Activated CD4-positive, alpha-beta T cell treated with anti-CD3 and anti-CD28 coated beads for 24 hours (primary cell): ENCODE measurements at places on chromosomes 1 and 21.

- no peak for DNase-seq
Observed at GRCh38 chr21:22728091-22728490, 1729.9 kb downstream of the NCAM2 start.

GRCh38 chr1:160354388-160354985 lies 11.3 kb downstream of the NCSTN start:
- DNase-seq = no peak

- DNase-seq = no peak
Observed at GRCh38 chr1:21704145-21704544, 35.0 kb upstream of the RAP1GAP start.

GRCh38 chr1:57272150-57272549 lies 151.7 kb downstream of the DAB1 start:
- no peak for DNase-seq

- DNase-seq = no peak
Observed at GRCh38 chr21:38833117-38833516, 27.4 kb downstream of the ETS2 start.

DNA sequence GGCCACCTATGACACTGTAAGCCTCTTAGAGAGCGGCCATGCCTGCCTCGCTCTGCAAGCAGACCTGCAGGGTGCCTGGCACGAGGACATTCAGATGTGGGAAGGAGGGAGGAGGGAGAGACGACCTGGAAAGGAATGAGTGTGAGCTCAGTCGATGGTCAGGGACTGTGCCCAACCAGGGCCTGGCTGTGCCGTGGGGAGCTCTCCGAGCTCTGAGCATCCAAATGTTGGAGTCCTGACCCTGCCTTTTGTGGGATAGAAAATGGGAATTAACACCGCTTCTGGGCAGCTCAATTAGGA lies 7.3 kb downstream of the CSTB start:
- no peak for DNase-seq

GRCh38 chr1:153494976-153495535 lies 34.6 kb upstream of the S100A7 start:
- DNase-seq = peak; percentile 82

DNA sequence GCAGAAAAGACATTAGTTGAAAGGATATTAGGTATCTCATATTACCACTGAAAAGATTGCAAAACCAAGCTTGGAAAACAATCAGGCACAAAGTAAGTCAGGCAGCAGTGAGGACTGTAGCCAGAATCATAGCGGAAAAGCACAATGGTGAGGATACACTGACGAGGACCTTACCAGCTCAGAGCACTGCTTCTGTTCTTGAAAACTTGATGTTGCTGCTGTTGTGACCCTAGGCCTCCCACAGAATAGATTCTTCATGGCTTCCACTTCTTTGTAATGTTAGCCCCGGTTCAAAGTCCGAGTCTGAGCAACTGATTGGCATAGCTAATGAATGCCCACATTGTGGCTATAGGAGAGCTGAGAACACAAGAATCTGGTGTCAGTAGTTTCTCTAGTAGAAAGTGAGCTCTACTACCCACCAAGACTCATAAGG lies 45.2 kb upstream of the LRRC8C start:
- DNase-seq = no peak

- no peak for DNase-seq
Observed at GRCh38 chr1:116377541-116378529, 4.8 kb downstream of the ATP1A1 start.

DNA sequence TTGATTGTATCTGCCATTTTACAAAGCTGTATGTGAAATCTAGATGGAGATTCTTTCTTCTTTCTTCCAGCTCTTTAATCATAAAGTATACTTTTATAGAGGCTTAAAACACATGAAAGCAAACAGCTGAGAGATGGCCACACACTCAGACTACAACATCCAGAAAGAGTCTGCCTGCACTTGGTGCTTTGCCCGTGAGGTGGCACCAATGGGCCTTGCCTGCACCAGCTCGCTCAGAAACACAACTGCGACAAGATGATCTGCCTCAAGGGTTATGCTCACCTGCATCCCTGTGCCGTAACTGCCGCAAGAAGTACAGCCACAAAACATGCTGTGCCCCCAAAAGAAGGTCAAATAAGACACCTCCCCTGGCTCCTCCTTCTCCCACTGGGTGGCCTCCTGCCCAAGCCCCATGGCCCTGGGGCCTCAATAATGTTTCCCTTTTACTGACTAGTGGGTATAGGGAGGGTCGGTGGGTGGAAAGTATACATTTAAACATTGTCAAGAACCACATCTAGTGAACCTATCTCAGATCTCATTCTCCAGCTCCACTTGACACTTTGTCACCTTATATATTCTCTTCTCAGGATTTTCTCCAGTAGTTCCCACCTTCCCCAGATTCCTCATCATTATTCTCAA lies 66.7 kb upstream of the ANGPTL3 start:
- no peak for DNase-seq

DNA sequence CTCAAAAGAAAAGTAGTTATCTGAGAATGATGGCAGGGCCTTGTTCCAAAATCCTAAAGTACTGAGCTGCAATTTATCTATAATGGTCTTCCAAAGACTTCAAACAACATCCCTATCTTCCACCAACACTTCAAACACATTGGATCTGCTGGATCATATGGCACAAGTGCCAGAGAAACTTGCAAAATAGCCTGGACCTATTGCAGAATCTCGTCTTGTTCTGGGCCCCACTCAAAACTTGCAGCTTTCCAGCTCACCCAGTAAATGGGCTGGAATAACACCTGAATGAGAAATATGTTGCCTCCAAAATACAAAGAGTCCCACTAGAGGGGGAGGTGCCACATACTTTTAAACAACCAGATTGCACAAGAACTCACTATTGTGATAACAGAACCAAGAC lies 44.0 kb upstream of the PKN2 start:
- DNase-seq = no peak

- DNase-seq = no peak
Observed at GRCh38 chr1:117147341-117147831, 25.8 kb upstream of the TRIM45 start.

DNA sequence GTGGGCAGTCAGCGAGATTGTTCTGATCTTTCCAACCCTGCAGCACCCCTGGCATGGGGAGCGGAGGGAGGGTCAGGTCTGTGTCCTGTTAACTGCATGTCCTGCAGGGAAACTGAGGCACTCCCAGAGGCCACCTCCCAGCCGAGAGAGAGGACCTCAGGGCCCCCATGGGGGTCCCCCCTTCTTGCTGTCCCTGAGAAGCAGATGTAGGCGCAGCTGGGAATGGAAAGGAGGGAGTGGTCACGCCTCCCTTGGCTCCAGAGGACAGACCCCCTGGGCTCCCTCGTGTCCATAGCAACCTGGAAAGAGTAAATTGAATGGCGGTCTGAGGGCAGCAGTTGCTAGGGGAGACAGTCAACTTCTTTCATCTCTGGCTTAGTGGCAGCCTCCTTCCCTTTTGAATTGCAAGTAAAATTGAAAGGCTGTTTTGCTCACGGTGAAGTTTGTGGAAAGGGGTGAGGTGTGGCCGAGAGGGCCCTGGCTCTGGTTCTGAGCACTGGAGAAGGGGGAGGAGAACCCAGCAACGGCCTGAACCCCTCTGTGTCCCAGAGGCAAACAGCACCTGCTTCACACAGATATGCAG lies 4.9 kb downstream of the CROCC start:
- DNase-seq = no peak

- peak; percentile 65 for DNase-seq
Observed at GRCh38 chr1:9721606-9722377, 70.3 kb downstream of the PIK3CD start.

- DNase-seq = no peak
Observed at GRCh38 chr1:247561711-247562110, 12.8 kb downstream of the GCSAML start.

DNA sequence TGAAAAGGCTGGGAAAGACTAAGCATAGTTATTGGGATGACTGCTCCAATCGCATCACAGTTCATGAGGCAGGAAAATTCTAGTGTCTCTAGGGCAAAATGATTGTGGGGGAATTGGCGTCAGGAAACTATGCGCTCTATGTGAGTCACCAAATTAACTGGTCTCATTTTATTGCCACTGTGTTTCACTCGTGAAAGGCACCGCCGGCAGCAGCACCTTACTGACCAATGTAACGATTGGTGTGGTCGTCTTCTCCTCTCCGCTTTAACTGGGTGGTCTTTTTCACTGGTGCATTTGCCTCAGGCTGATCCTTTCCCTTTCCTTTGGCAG lies 83.5 kb downstream of the SPAG17 start:
- DNase-seq = no peak

GRCh38 chr1:72462186-72462905 lies 180.0 kb upstream of the NEGR1 start:
- DNase-seq = no peak

- DNase-seq = no peak
Observed at GRCh38 chr1:199089393-199090122, 450.7 kb downstream of the PTPRC start.

DNA sequence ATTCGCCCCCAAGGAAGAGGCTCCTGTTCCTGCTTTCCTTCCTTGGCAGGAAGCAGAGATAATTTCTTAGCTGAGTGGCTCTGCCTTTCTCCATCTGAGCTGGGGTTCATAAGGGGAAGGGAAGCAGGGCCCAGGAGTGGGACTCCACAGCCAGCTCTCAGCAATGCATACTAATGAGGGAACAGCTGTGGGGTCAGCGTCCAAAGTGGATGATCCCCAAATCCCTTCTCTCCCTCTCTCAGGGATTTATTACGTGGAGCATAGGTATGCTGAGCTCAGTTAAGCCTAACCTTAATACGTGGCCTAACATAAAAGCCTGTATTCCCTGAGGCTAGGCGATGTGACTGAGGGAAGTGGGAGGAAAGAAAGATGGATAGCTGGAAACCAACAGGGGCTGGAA lies 87.3 kb upstream of the CTTNBP2NL start:
- no peak for DNase-seq

DNA sequence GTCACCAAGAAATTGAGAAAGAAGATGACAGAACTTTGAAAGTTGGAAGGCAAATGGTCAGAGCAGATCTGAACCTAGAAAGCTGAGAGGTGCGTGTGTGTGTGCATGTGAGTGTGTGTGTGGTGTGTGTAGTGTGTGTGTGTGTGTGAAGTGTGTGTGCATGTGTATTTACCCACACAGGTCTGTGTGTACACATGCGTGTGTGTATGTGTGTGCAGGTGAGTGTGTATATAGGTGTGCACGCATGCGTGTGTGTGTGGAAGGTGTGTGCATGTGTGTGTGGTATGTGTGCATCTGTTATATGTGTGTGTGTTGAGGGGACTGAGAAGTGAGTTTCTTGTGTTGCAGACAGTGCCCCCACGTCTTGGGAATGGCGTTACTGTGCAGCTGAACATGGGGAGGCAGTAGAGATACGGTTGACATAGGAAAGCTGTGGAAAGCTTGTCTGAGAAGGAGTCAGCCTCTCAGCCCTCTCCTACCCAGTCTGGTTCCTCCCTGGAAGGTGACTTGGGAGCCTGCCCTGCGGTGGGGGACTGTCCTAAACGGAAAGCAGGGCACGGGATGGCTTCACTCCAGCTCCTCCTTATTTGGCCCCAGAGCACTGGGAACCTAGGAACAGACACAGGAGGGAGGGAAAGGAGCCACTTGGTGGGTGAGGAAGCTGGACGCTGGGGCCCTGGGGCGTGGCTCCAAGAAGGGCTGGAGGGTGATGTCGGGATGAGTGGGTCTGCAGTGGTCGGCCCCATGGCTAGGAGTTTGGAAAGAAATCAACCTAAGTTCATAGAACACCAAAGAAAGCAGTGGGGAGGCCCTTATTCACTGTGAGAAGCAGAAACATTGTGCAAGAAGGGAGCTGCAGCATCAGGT lies 97.2 kb downstream of the PCBP3 start:
- no peak for DNase-seq

- no peak for DNase-seq
Observed at GRCh38 chr21:39126486-39126806, 56.8 kb downstream of the PSMG1 start.

DNA sequence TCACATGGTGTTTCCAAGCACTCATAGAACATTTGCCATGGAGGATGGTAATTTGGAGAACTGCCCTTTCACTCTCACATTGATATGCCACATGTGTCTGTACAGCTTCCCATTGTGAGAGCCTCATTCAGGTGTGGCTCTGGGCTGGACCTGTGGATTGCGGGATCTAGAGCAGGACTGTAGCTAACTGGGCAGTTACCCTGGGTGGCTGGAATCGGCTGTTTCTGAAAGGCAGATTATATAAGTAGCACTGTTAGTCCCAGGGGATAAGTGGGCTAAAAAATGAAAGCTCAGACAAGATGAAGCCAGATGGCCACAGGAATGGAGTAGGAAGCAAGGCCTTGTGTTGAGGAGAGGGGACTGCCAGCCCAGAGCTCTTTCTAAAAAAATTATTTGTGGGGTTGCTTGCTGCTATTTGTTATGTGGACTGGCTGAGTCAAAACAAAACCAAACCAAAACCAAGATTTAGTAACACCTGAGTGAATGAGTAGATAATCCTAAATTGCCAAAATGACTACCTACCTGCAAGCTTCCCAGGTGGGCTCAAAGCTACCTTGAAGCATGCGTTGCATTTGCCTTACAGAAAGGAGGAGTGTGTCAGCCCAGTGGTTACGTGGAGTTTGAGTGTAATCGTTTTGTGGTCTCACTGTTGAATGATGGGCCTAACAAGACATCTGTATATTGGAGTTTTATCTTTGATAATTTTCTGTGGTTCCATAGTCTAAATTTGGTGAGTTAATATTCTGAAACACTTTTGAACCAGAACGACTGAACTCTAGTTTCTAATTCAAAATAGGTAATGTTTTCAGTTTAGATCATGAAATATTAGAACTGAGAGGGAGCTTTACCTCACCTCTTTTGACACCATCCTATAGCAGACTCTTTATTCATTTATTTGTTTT lies 58.0 kb downstream of the SDCCAG8 start:
- DNase-seq = no peak

DNA sequence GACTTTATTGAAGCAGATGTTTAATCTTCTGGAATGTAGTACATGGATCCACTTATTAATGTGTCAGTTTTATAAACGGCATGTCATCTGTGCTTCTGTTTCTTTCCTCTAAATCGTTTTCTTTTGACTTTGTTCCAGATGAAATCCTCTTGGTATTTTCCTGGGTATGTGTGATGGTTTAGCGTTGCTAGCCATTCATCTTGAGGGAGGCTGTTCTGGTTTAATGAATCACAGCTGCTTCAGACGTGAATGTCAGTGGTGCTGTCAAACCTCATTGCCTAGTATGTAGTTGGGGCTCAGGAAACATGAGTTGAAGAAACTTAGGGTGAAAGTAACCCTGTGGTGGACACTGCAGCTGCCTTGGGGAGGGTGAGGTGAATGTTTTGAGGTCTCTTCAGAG lies 33.2 kb downstream of the KCNK1 start:
- DNase-seq = no peak

DNA sequence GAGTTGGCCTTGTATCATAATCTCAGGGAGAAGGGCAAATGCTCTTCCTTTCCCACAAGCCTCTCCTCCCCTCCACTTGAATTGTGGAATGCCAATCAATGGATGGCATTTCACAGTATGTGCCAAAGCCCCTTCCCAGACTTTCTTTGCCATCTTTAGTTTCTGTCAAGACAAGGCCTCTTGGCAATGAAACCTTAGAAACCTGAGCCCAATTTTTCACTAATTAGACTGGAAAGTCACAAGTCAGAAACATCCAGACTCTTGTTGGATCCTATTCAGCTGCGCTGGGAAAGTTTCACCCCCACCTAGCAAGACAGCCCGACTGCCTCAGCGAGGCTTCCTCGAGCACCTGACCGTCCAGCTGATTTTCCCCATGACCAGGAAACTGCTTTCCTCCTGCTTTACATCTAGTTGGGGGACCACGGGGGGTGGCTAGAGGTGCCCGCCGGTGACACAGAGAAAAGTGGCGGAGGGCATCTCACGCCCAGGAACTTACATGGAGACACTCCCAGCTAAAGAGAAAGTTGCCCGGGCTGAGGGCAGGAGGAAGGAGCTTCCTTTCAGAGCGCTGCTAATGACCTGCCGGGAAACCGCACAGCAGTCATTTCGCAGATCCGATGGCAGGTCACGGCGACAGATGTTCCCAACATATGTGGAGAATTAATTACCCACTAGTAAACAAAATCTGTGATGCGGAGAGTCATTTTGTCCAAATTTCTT lies 302.6 kb upstream of the RRP15 start:
- DNase-seq = no peak
